NCI-H1930 (cell line): ENCODE measurements at places on chromosomes 3 and 15.

GRCh38 chr3:101124125-101124524, 130.9 kb upstream of the ABI3BP start:
- no peak for DNase-seq

DNA sequence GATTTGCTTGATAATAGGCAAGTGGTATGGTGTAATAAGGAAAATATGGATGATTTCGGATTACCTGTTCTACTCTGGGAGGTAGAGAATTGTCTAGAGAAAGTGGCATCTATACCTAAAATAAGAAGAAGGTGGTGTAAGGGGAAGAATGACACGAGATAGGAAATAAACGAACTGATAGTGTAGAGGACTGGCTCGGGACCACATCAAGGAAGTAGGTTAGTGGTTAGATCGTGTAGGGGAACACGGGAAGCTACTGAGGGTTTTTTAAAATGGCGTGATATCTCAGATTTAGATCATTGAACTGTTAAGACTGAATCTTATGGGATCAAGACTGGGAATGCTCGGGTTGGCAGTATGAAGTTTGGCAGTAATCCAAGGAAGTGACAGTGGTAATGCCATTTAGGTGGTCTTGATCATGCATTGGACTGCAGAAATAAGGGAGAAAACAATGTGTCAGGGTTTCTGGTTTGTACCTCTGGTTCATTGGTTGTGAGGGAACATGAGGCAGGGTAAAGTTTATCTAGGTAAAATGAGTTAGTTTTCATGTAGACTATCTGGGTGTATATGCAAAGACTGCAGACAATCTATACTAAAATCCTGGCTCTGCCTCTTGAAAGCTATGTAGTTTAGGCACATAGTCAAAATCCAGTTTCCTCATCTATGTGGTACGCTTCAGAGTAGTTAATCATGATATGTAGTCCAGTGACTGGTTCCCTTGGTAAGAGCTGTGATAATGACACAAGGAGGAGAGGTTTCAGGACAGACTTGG, 7.4 kb downstream of the RPL14 start:
- no peak for DNase-seq

GRCh38 chr3:46573701-46574100, 7.6 kb upstream of the LRRC2 start:
- DNase-seq: no peak

DNA sequence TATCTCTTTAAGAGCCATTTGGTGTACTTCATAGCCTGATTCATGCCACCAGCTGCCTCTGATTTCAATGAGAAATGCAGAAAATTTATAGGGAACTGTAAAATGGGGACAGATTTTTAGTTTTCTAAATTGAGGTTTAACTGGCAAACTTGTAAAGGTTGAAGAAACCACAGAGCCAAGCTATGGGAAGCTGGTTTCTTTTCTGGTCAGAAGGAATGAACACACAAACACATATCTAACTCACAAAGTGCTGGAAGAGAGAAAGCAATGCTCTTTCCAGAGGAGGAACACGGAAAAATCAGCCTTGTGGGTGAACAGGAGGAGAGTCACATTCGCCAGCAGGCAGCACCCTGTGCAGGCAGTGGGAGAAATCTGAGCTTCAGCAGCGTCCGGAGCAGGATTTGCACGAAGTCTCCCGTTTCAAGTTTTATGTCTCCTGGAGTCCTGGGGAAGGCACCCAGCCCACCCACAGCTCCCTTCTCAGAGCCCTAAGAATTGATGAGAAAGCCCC, 481 bp downstream of the MASP1 start:
- DNase-seq: no peak

DNA sequence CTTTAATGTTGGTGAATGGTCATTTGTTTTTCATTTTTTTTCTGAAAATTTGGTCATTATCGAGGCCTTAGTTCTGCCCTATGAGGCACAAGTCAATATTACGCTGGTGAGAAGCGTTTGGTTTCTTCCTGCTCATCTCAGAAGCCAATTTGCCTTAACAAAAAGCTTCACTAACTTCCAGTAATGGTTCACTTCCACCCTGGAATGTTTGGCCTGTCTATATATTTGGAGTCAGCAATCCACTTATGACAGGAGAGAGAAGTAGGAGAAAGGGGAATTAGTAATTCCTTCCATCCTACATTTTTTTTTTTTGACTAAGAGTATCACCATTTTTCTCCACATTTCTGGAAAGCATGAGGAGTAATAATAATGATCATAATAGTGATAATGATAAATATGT, 124.4 kb downstream of the DIPK2A start:
- no peak for DNase-seq

DNA sequence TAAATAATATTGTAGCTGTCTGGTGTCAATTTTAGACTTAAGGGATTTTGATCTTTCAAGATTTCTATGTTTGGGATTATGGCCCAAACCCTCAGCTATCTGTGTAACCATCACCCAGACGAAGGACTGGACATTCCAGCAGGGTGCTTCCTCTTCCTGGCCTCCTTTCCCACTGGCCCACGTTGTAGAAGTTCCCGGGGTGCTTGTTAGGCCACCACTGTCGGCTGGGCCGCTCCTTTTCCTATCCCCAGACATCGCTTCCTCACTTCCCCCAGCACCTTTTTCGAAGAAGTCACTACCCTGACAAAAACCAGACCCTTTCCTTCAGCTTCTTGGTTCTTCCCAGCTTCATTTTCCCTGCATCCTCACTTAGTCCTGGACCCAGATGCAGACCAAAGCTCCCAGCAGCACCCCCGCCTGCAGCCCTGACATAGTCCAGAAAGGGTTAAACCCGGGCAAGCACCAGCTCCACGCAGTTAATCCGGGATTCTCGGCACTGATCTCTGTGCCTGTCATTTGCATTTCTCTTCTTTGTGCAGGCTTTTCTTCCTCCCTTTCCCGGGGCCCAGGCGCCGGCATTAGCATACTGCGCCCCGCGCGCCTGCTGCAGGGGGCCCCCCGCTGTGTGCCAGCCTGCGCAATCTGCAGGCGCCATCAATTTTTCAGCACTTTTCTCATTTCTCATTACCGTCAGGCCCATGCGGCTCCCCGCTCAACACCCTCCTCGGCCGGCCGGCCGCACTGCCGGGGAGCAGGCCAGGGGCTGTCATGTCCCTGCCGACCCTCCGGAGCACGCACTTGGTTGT, 90.6 kb downstream of the ZNF621 start:
- no peak for DNase-seq

- DNase-seq: no peak
Measured at GRCh38 chr3:184688251-184688881, 23.5 kb downstream of the MAGEF1 start.

GRCh38 chr3:132987396-132987795, 50.8 kb upstream of the TMEM108 start:
- no peak for DNase-seq

- DNase-seq: no peak
Measured at GRCh38 chr3:106397006-106397405, 528.2 kb upstream of the CBLB start.

- DNase-seq: no peak
Measured at GRCh38 chr3:169152319-169152718, 511.2 kb downstream of the MECOM start.

DNA sequence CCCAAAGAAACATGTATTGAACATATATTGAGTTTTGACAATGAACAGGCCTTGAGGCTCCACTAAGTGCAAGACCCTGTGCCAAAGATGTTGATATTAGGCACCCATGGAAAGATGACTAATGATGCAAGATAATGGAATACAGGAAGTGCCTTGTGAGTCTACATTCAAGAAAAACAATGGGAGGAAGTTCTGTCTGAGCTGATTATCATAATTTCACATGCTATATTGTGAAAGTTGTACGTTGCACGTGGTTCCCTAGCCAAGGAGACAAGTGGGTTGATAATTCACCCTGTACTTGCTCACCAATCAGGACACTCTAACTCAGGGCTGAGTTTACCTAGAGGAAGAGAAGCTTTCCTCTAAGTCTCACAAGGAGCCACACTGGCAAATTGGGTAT, 186.9 kb upstream of the STAC start:
- no peak for DNase-seq

DNA sequence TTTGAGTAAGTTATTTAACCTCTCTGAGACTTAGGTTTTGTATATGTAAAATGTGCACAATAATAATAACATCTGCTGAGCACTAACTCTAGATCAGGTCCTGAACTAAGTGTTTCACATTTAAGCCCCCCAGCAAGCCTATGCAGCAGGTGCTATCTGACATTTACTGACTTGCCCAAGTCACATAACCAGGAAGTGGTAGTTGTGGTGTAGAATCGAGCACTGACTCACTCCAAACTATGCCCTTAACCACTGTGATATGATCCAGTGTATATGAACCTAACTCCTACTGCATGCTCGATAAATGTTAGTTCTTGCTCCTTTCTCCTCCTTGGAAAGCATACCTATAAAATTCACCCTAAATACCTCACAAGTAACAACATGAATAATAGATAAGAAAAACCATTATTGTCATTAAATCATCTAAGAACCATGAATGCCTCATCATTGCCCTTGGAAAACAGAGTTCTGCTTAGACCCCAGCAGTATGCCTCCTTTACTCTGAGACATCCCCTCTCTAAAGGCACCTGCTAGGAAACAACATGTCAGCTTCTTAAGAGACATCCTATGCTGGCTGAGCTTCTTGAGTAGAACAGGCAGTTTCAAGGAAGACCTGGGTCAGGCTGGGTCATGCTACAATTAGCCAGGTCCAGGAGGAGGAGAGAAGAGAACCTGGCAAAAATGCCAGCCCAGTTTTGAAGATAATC, 3.0 kb upstream of the SHC4 start:
- no peak for DNase-seq

DNA sequence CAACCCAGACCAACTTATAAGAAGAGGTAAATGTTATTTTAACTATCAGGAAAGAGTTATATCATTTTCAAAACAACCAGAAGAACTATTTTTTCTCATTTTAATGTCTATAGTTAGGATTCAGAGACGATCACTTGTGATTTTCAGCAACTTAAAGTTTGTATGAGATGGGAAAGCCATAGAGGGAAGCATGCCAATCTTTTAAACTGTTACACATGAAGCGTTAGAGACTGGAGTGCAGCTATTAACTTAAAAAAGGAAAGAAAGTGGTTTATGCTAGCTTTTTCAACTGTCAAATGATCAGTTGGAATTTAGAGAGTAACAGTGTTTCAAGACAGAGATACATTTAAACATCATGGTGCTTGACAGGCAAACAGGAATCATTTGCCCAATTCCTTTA, 91.7 kb upstream of the LPP start:
- DNase-seq: no peak

- no peak for DNase-seq
Measured at GRCh38 chr15:62977952-62978811, 64.4 kb upstream of the TPM1 start.

- no peak for DNase-seq
Measured at GRCh38 chr15:74529921-74530320, 11.1 kb upstream of the ARID3B start.

DNA sequence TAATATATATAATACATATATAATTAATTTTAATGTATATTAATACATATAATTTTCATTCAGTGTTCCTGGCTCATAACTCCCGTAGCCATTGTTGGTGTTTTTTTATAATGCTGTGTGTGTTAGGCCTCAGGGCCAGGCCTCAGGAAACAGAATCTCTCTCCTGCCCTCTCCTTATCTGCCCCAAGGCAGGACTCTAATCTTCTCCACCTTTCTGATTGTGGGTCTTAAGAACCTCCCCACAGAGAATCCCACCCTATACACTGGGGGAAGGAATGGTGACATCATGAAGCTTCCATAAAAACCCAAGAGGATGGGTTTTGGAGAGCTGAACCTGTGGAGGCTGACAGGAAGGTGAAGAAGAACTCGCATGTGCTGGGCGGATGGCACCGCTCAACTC, 4.0 kb upstream of the FMN1 start:
- DNase-seq: no peak

GRCh38 chr15:53133255-53133850, 343.2 kb upstream of the ONECUT1 start:
- no peak for DNase-seq

DNA sequence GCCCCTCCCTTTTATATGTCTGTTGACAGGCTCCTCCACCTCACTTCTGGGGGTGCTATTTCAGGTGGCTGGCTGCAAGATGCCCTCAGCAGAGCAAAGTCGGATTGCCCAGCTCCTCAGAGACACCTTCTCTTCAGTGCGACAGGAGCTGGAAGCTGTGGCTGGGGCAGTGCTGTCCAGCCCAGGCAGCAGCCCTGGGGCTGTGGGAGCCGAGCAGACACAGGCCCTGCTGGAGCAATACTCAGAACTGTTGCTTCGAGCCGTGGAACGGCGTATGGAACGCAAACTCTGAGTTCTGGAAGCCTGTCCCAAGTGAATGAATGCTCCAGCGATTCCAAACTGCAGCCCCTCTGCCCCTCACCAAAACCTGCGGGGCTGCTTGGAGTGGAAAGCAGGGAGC, 2.7 kb upstream of the JMJD7 start:
- DNase-seq: no peak

GRCh38 chr3:155317211-155317610, 23.7 kb upstream of the STRIT1 start:
- DNase-seq: no peak

DNA sequence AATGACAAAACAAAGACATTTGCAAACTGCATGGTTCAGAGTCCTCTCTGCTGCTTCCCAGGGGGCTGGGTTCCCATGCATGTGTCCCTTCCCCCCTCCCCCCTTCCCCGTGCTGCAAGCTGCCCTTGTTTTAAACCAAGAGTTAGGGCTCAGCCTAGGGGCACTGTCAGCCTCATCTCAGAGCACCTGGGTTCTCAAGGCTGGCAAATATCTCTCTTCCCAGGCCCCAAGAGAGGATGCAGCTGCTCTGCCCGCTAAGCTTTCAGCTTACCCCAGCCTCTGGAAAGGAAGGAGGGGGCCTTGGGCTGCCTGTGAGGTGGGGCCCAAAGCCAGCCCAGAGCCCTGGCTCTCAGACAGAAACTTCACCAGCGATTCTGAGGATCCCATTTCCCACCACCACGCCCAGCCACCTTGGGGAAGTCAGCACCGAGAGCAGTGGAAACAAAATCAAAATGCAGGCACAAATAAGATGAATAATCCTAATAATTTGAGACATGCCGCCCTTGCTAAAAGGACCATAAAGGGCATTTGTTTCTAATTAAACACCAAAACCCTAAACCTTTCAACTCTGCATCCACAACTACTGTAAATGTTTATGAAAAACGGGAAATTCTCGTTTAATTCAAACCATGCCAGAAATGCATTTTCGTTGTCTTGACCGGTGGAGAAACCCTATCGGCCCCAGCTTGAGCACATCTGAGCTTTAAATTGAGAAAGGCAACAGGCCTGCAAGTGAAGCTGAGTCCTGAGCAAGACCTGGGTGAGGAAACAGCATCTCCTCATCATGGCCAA, 67.7 kb upstream of the WNT5A start:
- DNase-seq: no peak

- DNase-seq: no peak
Measured at GRCh38 chr3:177446165-177446601, 248.9 kb upstream of the TBL1XR1 start.

- no peak for DNase-seq
Measured at GRCh38 chr3:39317571-39318169, 11.8 kb upstream of the CCR8 start.

- no peak for DNase-seq
Measured at GRCh38 chr3:57735405-57735804, 20.7 kb upstream of the SLMAP start.

DNA sequence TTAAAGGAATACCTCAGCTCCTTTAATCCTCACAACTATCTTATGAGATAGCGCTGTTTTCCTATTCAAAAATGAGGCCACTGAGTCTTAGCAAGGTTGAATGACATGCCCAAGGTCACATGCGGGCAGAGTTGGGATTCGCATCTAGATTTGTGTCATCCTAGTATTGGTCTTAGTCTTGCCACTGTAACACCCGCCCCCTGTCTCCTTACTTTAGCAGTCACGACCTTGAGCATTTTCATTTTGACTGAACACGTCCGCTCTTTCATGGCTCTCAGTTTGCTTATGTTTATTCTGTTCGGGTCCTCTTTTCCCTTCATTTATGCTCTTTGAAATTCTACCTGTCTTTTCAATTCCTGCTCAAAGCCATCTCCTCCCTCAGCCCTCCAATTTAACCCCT, 112.5 kb upstream of the CADPS start:
- DNase-seq: no peak
